ENCODE measurements at places on chromosomes 3 and 15. TPM values are rescaled to one million over a fixed set of nuclear protein-coding genes. Genes with fewer than 3 reads are reported as not detected.

FOXB1 gene
- not detected for total RNA-seq

LEKR1 gene
- total RNA-seq: 0.88 TPM

CD200R1 gene
- total RNA-seq: not detected

NANOGP8 gene
- total RNA-seq: not detected

MUSTN1 gene
- not detected for total RNA-seq

OGG1 gene
- total RNA-seq: 10.4 TPM

STRIT1 gene
- total RNA-seq: not detected

PTH1R gene
- 12.4 TPM for total RNA-seq

RLBP1 gene
- not detected for total RNA-seq

BNC1 gene
- 0.68 TPM for total RNA-seq

TICRR gene
- 0.69 TPM for total RNA-seq

CASR gene
- total RNA-seq: not detected

TGM5 gene
- total RNA-seq: not detected

RAB6B gene
- total RNA-seq: 1.7 TPM

PRRT3 gene
- 8.4 TPM for total RNA-seq

SLC25A36 gene
- 33.6 TPM for total RNA-seq

PRR20G gene
- total RNA-seq: not detected

GPR176 gene
- 40.3 TPM for total RNA-seq

CCR3 gene
- total RNA-seq: not detected

P2RY12 gene
- total RNA-seq: 1.4 TPM

FAN1 gene
- total RNA-seq: 10.6 TPM

DNAH12 gene
- total RNA-seq: 0.20 TPM

Measured in cardiac ventricle fibroblast (primary cell).